ENCODE measurements at places on chromosomes 3 and 15.

DNA sequence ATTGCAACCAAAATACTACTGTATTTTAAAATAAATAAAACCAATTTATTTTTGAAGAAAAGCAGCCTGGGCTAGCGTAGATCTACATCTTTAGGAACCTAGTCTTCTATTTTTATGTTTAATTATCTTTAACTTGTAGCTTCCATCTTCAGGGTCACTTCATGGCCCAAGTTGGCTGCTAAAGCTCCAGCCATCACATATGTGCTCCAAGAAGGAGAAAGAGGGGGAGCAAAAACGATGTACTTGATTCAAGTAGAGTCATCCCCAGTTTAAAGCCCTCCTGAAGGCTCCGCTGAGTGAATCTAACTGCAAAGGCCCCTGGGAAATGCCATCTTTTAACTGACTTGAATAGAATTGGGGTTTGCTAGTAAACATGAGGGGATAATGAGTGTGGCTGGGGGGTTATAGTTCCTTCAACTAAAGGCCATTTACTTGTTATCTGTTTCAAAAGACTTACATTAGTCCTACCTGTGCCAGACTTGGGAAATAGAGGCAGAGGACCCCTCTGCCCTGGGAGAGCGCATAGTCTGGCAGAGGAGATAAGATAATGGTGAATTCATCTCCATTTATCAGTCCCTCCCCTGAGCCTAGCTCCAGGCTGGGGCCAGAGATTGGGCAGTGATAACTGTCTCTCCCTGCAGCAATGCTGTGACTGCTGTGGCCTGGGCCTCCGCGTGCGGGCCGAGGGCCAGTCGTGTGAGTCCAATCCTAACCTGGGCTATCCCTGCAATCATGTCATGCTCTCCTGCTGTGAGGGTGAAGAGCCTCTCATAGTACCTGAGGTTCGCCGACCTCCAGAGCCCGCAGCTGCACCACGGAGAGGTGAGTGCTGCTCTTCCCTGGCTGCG, 64.6 kb downstream of the FBLN2 start:
- no peak overlapping the region for H3K4me3 ChIP-seq
- no peak for DNase-seq
- H3K27me3 ChIP-seq = no peaks in the 10 kb centered on the region
- H3K27ac ChIP-seq = no peak overlapping the region

GRCh38 chr3:52119826-52120225, 34.4 kb downstream of the POC1A start:
- H3K4me1 ChIP-seq = peaks cover 15% of the 10 kb centered on the region
- H3K27me3 ChIP-seq = no peaks in the 10 kb centered on the region
- peaks cover 19% of the 10 kb centered on the region for H3K36me3 ChIP-seq

DNA sequence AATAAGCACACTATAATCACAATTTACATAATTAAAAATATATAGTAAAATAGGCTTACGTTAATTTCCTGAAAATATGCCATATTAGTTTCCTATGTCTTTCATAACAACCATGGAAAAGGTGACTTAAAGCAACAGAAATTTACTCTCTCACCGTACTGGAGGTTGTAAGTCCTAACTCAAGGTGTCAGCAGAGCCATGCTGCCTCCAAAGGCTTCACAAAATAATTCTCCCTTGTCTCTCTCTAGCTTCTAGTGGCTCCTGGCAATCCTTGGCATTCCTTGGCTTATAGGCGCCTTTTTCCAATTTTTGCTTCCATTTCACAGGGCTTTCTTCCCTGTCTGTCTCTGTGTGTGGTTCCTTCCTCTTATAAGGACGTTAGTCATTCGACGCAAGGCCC, 7.6 kb downstream of the SI start:
- no peak overlapping the region for H3K27ac ChIP-seq
- DNase-seq = no peak
- no peaks in the 10 kb centered on the region for H3K4me1 ChIP-seq
- H3K27me3 ChIP-seq = no peaks in the 10 kb centered on the region
- no peak overlapping the region for H3K4me3 ChIP-seq

GRCh38 chr15:69736161-69736560, 283.5 kb downstream of the RPLP1 start:
- H3K27ac ChIP-seq = no peak overlapping the region
- no peak overlapping the region for H3K4me3 ChIP-seq
- no peak for DNase-seq
- H3K36me3 ChIP-seq = peaks cover 6% of the 10 kb centered on the region
- H3K27me3 ChIP-seq = peaks cover 52% of the 10 kb centered on the region

DNA sequence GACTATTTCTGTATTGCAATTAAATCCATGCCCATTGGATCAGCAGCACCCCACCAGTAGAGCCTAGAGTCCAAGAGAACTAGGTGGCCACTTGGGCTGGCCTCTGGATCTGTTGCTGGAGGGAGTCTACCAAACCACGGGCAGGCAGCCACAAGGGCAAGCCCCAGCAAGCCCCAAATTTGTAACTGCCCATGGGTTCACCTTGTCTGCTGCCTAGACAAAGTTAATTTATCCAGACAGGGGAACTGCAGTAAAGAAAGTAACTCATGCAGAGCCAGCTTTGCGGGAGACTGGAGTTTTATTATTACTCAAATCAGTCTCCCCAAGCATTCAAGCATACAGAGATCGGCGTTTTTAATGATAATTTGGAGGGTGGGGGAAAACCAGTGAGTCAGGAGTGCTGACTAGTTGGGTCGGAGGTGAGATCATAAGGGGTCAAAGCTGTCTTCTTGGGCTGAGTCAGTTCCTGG, 74.0 kb upstream of the TERB2 start:
- peaks cover 25% of the 10 kb centered on the region for H3K36me3 ChIP-seq
- peak; percentile 47 for DNase-seq
- no peak overlapping the region for H3K4me3 ChIP-seq
- peak overlapping the region; percentile 74 for H3K27ac ChIP-seq
- peaks cover 37% of the 10 kb centered on the region for H3K4me1 ChIP-seq
- H3K27me3 ChIP-seq = no peaks in the 10 kb centered on the region

DNA sequence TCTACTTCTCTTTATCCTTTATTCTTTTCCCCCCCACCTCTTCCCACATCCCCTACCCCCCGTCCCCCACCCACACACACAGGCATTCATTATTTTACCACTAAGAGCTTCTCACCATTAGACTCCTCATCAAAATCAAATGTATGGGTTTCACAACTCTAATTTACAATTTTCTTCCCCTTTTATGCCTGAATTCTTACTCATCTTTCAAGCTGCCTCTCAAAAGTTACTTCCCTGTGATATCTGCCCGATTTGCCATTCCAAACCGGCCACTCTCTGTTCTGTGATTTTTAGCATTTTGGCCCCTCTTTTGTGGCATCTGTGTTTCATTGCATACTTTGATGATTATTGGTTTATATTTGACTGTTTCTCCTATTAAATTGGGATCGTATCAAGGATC, 42.2 kb downstream of the SLC9A9 start:
- H3K4me1 ChIP-seq = peaks cover 11% of the 10 kb centered on the region
- H3K4me3 ChIP-seq = no peak overlapping the region
- no peaks in the 10 kb centered on the region for H3K36me3 ChIP-seq
- no peak for DNase-seq
- H3K27me3 ChIP-seq = no peaks in the 10 kb centered on the region

Data from activated CD4-positive, alpha-beta memory T cell treated with anti-CD3 and anti-CD28 coated beads, Interleukin-2, amount 10 ng/mL, durations not matched to agents 7 days and 5 days (primary cell).